Omental fat pad (tissue), 4 donors: ENCODE measurements at places on chromosomes 7 and 10. TPM values are rescaled to one million over a fixed set of nuclear protein-coding genes. Genes with fewer than 3 reads are reported as not detected.

GRCh38 chr7:155922067-155922816 is 110.0 kb upstream of the SHH start:
- no peak for DNase-seq

DNA sequence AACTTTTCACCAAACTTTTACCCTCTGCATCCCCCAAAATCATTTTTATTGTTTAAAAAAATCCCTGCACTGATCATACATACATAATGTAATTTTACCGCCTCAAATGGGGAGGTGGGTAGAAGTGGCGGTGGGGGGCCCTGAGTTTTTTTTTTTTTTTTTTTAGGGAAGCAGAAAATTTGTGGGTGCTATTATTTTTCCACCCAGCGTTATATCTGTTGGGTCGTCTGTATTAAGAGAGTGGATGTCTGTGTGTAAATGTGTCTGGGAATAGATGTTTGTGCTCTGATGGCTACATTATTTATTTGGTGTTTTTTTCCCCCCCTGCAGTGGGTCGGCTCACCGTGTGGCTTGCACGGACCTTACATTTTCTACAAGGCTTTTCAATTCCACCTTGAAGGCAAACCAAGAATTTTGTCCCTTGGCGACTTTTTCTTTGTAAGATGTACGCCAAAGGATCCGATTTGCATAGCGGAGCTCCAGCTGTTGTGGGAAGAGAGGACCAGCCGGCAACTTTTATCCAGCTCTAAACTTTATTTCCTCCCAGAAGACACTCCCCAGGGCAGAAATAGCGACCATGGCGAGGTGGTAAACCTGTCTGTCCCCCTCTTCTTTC is 438 bp downstream of the ARID5B start:
- DNase-seq: no peak

DNA sequence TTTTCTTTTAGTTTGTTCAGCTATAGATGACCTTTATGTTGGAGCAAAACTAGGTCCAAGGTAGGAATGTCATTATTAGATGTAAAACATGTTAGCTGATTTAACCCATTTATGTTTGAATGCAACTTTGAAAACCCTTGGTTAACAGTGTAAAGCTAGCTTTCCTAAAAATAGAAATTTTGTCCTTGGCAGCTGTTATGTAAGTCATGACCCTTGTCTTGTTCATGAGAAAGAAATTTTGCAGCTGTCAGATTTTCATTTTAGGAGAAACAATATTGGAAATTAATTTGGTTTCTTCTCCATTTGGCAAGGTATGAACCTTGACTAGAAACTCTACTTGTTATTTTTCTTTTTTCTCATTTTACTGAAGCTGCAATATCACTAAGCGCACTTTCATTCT is 23.9 kb upstream of the CCAR1 start:
- no peak for DNase-seq

GRCh38 chr10:124419635-124420034 is 912 bp upstream of the OAT start:
- DNase-seq: no peak

GRCh38 chr7:55641273-55641691 is 69.0 kb upstream of the VOPP1 start:
- DNase-seq: no peak

- DNase-seq: no peak
Observed at GRCh38 chr10:103512166-103512565, 18.7 kb downstream of the NEURL1 start.

- DNase-seq: no peak
Observed at GRCh38 chr7:74306004-74306729, 17.0 kb downstream of the CLIP2 start.

DNA sequence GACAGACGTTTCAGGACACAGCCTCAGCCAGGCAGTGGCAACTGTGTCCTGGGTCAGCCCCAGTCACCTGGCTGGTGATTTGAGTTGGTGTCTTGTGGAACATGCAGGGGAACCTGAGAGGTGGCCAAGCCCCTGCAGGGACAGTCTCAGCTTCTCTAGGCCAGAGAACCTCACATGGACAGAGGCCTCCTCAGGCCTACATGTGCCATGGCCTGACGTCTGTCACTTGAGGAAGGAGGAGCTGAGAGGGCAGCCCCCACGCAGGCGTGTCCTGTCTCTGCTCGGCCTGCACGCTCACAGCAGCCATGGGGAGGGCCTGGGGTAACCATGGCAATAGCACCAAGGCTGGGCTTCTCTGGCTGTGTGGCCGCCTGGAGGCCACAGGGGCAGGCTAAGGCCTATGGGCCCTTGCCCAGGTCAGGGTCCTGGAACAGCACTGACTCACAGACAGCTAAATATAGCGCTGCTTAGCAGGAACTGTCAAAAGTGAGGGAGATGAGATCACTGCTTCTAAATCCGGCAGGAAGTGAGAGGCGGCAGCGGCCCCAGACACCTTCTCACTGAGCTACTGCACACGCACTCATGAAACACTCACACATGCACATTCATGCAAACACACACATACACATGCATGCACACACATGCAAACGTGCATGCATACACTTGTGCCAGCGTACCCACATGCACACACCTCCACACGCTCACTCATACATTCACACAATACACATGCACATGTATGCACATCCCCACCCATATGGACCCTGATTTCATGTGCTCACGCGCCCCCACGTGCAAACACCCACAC is 57.0 kb downstream of the YKT6 start:
- DNase-seq: no peak

DNA sequence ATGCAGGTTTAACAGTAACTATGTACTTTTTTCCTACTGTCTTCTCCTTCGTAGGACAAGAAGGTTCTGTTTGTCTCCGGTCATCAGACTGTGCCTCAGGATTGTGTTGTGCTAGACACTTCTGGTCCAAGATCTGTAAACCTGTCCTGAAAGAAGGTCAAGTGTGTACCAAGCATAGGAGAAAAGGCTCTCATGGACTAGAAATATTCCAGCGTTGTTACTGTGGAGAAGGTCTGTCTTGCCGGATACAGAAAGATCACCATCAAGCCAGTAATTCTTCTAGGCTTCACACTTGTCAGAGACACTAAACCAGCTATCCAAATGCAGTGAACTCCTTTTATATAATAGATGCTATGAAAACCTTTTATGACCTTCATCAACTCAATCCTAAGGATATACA is 2.4 kb downstream of the DKK1 start:
- no peak for DNase-seq

GRCh38 chr10:19048891-19049290 is 290 bp downstream of the MALRD1 start:
- DNase-seq: no peak

DNA sequence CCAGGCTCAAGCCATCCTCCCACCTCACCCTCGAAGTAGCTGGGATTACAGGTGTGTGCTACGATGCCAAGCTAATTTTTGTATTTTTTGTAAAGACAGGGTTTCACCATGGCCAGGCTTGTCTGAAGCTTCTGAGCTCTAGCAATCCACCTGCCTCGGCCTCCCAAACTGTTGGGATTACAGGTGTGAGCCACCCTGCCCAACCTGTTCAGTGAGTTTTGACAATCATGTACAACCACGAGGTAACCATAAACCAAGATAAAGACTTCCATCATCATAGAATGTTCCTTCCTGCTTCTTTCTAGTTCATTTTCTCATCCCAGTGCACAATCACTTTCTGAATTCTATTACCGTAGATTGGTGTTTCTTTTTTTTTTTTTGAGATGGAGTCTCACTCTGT is 30.5 kb upstream of the MKRN1 start:
- DNase-seq: no peak

DNA sequence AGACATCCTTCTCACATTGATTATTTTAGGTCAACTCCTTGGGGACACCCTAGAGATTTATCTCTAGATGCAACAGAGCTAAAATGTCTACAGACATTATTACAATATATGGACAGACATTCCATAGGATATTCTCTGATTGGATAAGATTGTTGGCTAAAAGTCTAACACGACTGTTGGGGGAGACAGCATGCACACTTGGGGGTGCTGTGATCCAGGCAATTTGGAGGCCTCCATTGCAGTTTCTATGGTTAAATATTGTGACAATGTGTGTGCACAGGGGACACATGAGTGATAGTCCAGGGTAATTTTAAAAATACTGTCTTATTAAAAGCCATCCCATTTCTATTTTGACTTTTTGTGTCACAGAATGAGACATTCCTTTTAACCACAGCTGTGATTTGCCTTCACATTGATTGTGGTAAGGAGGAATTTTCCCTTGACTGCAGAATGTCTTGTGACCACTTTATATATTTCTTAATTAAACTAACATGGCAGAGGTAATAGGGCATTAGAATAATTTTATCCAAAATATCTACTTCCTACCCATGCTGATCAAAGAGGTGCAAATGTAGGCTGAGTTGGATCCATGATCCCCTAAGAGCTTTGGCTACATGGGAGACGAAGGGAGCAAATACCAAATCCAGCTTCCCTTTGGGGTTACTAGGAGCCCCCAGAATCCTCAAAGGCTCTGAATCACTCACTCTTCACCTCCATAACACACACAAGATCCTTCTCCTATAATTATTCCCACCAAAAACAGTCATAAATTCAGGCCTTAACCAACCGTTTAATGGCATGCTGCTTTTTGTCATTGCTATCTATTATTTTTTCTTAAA is 7.3 kb downstream of the TFPI2 start:
- DNase-seq: no peak

DNA sequence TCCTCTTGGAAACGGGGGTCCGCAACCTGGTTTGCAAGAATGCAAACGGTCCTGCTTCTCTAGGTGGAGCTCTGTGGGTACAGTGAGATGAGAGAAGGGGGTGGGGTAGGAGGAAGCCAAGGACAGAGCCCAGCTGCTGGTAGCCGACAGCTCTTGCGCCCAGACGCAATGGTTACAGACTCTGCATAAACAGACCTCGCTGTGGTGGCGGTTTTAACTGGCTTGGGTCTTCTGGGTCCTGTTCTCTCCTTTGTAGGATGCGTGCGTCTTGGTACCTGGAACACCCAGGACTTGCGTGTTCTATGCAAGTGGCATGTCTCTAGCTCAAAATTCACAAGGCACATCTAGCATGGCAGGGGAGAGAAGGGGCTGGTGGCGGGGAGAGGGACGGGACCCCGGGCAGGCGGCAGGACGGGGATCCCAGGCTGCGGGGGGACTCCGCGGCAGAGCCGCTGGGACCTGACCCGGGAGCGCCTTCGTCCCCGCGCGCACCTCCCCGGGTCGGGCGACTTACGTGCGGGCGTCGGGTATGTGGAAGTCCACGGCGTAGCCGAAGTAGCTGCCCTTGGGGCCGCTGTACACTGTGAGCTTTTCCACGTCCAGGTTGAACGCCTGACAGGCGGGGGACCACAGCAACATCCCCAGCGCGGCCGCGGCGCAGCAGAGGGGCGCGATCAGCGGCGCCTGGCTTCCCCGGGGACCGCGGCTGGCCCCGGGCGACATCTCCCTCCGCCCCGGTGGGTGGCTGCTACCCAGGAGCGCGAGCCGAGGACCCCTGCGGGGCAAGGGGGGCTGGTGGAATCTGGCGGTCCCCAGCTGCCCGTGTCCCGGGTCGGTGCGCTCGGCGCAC is 448 bp downstream of the ITGA8 start:
- DNase-seq: no peak

DNA sequence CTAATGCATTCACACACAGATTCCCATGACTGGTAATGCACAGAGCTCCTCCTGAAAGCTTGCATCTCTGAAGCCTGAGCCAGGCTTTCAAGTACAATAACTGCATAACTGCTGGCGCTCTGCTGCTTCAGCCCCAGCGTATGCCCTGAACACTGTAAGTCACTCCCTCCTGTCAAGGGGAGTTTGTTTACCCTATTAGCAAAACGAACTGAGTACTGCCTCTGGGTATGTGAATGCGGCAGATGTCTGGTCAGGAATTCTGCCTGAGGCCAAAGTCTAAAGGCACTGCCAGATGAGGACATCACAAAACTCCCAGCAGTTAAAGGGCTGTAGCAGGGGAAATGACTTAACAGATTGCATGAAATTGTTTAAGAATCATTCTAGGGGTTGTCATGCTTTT is 97.7 kb downstream of the NRCAM start:
- no peak for DNase-seq

DNA sequence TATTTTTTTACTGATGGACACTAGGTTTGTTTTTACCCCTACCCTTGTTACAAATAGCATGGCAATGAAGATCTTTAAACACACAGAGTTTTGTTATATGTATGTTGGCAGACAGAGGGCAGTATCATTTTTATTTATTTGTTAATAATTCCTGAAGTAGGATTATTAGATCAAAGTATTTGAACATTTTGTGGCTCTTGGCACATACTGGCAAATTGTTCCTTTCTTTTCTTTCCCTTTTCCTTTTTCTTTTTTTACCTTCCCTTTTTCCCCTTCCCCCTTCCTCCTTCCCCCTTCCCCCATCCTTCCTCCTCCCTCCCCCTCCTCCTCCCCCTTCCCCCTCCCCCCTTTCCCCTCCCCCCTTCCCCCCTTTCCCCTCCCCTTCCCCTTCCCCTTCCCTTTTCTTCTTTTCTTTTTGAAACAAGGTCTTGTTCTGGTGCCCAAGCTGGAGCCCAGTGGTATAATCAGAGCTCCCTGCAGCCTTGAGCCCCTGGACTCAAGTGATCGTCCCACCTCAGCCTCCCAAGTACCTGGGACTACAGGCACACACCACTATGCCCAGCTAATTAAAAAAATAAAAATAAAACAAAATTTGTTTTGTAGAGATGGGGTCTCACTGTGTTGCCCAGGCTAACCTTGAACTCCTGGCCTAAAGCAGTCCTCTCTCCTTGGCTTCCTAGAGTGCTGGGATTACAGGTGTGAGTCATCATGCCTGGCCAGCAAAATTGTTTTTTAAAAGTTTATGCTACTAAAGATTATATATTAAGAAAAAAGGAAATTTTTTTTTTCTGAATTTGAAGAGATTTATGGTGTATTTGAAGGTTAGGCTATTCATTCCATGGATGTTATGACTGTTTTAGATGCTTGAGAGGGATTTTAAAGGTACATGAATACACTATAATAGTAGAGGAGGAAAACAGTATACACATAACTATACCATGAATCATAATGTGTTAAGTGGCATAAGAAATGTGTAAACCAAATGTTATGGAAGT is 39.3 kb downstream of the SEPTIN7 start:
- no peak for DNase-seq

- no peak for DNase-seq
Observed at GRCh38 chr7:155538293-155538692, 8.1 kb downstream of the CNPY1 start.

The FGFBP3 gene
- total RNA-seq: 0.96 TPM

The TMEM60 gene
- total RNA-seq: 21.9 TPM

The EGFR gene
- 87.2 TPM for total RNA-seq

The EFCAB10 gene
- total RNA-seq: not detected

The IFIT1B gene
- not detected for total RNA-seq

The CRHR2 gene
- 0.95 TPM for total RNA-seq

The PON1 gene
- total RNA-seq: 2.0 TPM

The GDF10 gene
- 2.4 TPM for total RNA-seq

The CFAP46 gene
- not detected for total RNA-seq

The PWWP2B gene
- 14.4 TPM for total RNA-seq

The ZNF727 gene
- total RNA-seq: 1.1 TPM
